Trophoblast cell (in vitro differentiated cells and primary cell): ENCODE measurements at places on chromosomes 12 and 14.

GRCh38 chr12:13680916-13681315 is 300.5 kb downstream of the GRIN2B start:
- DNase-seq: no peak

- no peak for DNase-seq
Measured at GRCh38 chr12:76943008-76943407, 64.2 kb upstream of the CSRP2 start.

- DNase-seq: no peak
Measured at GRCh38 chr12:64673490-64674169, 63.3 kb downstream of the RASSF3 start.

GRCh38 chr12:113198296-113198695 is 12.8 kb downstream of the RITA1 start:
- DNase-seq: no peak

DNA sequence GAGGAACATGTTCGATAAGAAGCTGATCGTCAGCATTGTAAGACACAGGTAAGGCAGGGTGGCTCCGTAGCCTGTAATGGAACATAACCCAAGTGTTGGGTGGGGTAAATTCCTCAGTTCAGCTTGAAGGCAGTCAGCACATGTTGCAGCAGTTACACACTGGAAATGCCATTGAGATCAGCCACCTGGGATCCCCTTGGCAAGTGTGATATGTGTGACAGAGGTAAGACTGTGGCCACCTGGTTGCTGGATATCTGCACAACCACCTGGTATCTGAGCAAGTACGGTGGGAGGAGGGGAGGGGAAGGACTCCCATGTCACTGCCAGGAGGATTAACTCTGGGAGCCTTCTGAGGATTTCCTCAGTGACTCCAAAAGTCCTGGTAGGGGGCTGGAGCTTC is 158.0 kb upstream of the CAND1 start:
- peak; percentile 52 for DNase-seq

- no peak for DNase-seq
Measured at GRCh38 chr12:40730281-40730680, 38.0 kb downstream of the CNTN1 start.

- no peak for DNase-seq
Measured at GRCh38 chr14:69298131-69299071, 38.4 kb downstream of the GALNT16 start.

DNA sequence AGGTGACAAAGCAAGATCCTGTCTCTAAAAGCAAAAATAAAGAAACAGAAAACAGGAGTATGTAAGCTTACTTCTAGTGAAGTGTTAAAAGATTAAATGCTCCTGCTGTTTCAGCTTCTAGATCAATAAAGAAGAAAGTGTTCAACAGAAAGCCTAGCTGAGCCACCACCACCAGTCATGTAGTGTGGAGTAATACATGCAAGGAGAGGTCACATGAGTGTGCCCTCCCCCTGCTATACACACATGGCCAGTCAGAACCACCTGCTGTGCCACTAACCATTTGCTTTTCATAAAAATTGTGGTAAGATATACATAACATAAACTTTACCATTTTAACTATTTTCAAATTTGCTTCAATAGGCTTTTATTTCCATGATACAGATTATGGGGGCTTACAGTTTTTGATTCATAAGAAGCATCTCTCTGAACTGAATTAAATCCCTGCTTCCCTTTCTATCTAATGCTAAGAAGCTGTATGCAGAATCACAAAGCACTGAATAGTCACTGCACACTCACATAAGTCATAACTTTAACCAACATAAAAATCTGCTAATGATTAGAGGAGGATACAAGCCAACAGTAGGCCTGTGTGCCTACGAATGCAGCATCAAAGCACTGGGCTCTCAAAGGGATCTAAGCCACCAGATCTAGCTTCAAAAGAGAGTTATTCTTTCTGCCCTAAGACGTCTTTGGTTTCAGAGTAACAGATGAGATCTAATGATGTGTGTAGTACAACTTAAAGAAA is 515.5 kb downstream of the C12orf50 start:
- DNase-seq: no peak
